DMS53 (cell line): ENCODE measurements at places on chromosomes 5 and 9.

- DNase-seq = no peak
Observed at GRCh38 chr5:160379511-160379910, 9.1 kb upstream of the C1QTNF2 start.

DNA sequence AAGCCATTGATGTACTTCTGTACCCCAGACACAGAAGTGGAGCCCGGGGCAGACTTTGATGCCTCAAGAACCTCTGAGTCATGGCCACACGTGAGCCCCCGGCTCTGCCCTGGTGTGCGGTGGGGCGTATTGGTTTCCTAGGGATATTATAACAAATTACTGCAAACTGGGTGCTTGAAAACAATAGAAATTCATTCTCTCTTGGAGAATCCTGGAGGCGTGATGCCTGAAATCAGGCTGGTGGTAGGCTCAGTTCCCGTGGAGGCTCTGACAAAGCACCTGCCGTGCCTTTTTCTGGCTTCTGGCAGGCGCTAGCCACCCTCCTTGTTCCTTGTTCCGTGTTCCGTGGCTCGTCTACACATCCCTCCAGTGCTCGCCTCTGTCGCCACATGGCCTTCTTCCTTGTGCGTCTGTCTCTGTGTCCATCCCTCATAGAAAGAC, 24.2 kb downstream of the NEK6 start:
- no peak for DNase-seq

DNA sequence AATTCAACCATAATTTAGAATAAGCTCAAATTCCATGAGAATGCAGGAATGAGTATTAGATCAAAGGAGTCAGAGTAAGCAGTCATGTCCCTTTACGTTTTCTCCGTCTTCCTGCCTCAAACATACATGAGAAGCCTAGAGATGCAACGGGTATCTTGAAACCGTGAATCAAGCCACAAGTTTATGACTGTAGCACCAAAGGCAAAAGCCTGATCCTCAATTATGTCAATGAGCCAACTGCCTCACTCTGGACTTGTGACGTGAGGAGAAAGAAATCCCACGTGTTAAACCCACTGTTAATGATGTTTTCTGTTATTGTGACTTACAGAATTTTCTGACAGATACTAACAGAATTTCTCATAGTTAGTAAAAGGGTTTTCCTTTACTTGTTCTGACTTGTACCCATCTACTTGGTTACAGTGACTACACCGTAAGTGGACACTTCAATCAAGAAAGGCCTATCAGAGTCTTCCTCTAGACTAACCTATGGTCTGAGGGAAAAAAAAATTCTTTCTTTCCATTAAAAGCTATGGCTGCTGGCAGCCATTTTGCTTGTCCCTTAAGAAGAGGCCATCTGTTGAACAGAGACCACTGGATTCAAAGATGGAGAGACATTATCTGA, 35.3 kb upstream of the HK3 start:
- DNase-seq = no peak

- DNase-seq = peak; percentile 32
Observed at GRCh38 chr5:60010328-60010727, 116.8 kb upstream of the PDE4D start.

GRCh38 chr5:160774666-160775315, 77.2 kb downstream of the ATP10B start:
- DNase-seq = no peak

DNA sequence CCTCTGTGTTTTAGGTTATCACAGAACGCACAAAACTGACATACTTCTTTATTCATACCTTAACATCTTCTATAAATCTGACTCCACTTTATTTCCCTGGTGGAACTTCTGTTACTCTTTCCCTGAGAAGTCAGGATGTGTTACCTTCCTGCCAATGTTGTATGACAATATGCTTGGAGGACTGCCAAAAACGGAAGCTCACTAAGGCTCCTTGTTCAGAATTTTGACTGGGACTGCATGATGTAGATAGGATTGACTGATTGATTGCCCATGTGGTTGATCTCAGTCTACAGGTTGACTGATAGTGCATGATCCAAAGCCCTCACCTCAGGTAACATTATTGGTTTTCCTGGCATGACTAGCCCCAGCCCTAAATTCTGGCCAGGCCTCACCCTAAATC, 319.4 kb downstream of the TLR4 start:
- peak; percentile 14 for DNase-seq

- DNase-seq = no peak
Observed at GRCh38 chr5:965604-966344, 42.8 kb upstream of the NKD2 start.

DNA sequence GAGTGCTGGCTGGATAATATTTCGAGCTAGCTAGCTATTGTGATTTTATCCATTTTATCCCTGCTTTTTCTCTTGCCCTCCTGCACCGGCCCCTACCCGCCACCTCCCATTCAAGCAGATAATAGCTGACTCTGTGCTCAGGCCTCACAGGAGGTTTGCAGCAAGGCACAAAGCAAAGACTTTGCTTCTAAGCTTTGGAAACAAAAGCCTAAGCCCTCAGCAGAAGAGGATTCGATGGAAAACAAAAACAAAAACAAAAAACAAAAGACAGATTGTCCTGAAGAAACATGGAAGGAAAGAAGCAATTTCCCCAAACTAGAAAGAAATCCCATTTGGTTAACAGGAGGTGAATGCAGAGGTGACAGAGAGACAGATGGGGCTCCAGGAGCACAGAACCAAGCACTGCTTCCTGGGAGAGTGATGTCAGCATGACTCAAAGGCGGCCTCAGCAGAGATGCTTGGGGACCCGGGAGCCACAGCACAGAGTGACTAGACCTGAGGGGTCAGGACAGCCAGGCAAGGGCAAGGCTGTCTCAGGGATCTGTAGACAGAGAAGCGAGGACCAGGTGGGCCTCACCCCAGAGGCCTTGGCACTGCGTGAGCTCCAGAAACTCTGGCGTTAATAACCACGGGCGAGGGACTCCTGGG, 28.4 kb downstream of the MTX3 start:
- peak; percentile 25 for DNase-seq

GRCh38 chr5:42944989-42945388, 95.1 kb downstream of the ANXA2R start:
- peak; percentile 43 for DNase-seq

DNA sequence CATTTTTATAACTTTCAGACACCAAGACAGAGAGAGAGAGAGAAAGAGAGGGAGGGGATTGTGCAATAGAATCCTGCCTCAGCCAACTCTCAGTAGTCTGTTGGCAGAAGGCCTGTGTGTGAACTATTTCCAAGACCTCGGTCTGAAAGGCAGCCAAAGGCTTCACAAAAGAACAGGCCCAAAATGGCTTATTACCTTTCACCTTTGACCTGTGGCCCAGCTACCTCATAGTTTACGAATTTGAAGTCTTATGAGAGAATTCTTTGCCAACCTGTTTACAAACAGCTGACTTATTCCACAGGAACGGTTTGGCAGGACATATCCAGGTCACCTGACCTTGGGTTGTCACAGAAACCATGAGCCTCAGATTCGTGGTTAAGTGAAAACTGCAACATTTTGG, 48.6 kb downstream of the NR2F1-AS1 start:
- no peak for DNase-seq

GRCh38 chr5:34034534-34035327, 8.3 kb downstream of the C1QTNF3 start:
- DNase-seq = no peak

DNA sequence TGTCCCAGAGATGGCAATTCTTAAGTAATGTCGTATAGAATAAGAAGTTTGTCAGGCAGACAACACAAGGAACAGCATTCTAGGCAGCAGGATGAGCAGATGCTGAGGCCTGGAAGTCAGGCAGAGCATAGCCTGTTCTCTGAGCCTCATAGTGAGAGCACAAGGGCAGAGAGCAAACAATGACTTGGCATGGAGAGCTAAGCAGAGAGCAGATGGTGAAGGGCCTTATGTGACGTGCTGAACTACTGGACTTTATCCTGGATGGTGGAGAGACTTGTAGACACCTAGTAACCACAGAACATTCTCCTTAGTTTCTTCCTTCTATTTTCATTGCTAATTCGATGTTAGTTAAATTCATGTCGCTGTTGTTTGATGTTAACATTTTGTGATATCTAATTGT, 60.1 kb downstream of the KCTD16 start:
- DNase-seq = peak; percentile 98

DNA sequence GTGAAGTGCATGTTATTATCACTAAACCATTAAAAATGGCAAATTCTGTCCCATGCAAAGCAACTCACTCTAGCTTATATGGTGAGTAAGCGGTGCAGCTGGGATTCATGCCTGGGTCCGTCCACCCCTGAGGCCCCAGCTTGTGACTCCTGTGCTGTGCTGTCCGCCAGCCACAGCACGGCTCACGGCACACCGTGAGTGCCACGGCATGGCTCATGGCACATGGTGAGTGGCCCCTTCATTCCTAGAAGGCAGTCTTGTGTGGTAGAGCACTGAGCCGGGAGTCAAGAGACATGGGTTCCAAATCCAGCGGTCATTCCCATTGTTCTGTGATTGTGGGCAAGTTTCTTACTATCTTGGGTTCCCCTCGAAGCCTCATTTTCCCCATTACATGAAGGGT, 18.8 kb downstream of the RGS3 start:
- no peak for DNase-seq

DNA sequence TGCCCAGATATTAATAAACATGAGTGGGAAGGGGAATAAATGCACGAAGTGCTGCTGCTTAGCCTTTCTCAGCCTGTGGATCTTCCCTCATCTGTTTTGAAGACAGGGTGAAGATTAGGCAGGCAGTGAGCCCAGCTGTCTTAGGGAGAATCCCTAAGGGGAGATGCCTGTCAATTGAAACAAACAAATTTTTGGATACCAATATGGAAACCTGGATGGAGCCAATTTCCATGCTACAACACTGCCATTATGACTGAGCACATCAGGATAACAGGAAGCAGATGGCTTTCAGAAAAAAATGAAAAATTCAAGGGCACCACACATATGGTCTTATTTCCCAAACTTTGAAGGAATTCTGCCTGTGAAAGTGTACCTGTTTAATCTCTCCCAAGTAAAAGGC, 80.3 kb downstream of the HMHB1 start:
- DNase-seq = peak; percentile 9

- DNase-seq = peak; percentile 38
Observed at GRCh38 chr5:165029099-165029870, 1523.9 kb downstream of the MAT2B start.

- DNase-seq = peak; percentile 9
Observed at GRCh38 chr5:17723876-17724275, 89.6 kb downstream of the TAF11L14 start.

- DNase-seq = peak; percentile 88
Observed at GRCh38 chr5:177005619-177006264, 837 bp downstream of the UIMC1 start.

- peak; percentile 3 for DNase-seq
Observed at GRCh38 chr9:16337322-16338029, 533.0 kb downstream of the BNC2 start.
